Activated effector memory CD4-positive, alpha-beta T cell treated with Interleukin-2 at 50 U/mL for 16 hours (primary cell): ENCODE measurements at places on chromosomes 1 and 21.

- DNase-seq, result no peak
Observed at GRCh38 chr1:118223426-118223825, 38.4 kb upstream of the SPAG17 start.

DNA sequence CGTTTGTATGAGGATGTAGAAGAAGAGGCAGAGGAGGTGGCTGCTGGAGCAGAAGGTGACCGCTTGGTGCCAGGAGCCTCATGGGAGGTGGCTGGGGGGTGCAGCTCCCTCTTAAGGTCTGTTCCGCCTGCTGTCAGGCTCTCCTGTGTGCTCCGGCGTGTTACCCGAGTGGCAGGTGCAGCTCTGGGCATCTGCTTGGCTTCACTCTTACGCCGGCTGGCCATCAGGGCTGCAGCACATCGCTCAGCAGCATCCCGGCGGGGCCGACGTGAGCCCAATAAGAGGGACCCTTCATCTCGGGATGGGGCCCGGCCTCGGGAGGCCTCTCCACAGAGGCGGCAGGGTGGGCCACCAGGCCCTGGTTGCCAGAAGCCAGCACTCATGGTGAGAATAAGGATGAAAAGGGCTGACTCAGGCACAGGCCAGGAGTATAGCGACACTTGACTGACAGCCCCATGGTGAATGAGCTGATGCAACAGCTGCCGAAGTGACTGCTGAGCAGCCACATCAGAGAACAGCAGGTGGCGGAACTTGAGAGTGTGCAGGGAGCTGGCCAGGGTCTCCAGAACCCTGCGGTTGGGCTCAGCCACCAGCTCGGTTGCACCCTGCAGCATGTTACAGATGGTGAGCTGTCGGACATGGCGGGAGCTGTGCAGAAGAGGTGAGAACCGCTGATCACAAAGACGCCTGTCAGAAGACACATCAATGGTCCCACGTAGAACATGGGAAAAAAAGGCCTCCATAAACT lies 17.5 kb downstream of the LRRC41 start:
- DNase-seq, result no peak

- no peak for DNase-seq
Observed at GRCh38 chr1:18107369-18108298, at the start of gene IGSF21. IGSF21 (plus strand) TSS chr1:18107798; CDS start chr1:18108129, 331 bp downstream.

- DNase-seq, result no peak
Observed at GRCh38 chr1:187928696-187929095, 1099.9 kb downstream of the PLA2G4A start.

DNA sequence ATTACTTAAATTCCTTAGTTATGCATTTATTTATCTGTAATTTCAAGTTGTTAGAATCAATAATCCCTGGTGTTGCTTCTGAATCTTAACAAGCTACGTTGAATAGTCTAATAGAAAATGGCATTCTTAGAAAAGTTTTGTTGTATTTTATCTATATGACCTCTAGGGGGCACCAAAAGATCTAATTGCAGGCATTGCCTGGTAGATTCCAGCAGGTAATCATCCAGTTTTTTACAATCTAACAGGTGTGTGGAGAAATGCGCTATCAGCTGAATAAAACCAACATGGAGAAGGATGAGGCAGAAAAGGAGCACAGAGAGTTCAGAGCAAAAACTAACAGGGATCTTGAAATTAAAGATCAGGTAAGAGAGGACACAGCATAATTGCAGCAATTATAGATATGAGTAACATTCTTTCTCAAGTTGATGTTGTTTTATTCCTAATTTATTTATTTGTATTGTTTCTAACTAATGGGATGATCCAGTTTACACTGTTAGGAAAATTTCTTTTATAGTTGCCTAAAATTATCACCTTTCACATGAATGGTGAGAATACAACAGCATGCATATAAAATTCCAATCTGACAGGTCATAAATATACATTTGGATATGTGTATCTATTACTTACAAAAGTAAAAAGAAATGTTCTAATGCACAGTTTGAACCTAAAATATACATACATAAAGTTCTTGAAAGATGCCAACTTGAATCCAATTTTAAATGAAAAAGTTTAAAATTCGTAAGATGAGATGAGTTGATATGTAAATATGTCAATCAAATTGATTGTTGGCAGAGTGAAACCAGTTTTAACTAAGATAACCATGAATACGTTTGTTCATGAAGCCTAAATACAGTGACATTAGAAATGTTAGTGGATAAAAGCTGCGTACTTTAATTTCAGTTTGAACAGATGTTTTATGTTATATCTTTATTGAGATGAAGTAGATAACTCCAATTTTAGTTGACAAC lies 88.4 kb downstream of the SDCCAG8 start:
- DNase-seq, result no peak

- DNase-seq, result no peak
Observed at GRCh38 chr1:53137729-53138128, 4.7 kb downstream of the SLC1A7 start.
